Activated T-helper 1 cell treated with Interleukin-2 at 50 U/mL for 16 hours (primary cell): ENCODE measurements at places on chromosomes 16 and 17.
A peak's percentile ranks its signal among the peaks of the same experiment; 100 is the strongest.

- DNase-seq, result peak; percentile 27
Observed at GRCh38 chr17:48427598-48427997, 2.4 kb downstream of the SKAP1 start.

- no peak for DNase-seq
Observed at GRCh38 chr17:69050999-69051775, 9.5 kb downstream of the ABCA9 start.

DNA sequence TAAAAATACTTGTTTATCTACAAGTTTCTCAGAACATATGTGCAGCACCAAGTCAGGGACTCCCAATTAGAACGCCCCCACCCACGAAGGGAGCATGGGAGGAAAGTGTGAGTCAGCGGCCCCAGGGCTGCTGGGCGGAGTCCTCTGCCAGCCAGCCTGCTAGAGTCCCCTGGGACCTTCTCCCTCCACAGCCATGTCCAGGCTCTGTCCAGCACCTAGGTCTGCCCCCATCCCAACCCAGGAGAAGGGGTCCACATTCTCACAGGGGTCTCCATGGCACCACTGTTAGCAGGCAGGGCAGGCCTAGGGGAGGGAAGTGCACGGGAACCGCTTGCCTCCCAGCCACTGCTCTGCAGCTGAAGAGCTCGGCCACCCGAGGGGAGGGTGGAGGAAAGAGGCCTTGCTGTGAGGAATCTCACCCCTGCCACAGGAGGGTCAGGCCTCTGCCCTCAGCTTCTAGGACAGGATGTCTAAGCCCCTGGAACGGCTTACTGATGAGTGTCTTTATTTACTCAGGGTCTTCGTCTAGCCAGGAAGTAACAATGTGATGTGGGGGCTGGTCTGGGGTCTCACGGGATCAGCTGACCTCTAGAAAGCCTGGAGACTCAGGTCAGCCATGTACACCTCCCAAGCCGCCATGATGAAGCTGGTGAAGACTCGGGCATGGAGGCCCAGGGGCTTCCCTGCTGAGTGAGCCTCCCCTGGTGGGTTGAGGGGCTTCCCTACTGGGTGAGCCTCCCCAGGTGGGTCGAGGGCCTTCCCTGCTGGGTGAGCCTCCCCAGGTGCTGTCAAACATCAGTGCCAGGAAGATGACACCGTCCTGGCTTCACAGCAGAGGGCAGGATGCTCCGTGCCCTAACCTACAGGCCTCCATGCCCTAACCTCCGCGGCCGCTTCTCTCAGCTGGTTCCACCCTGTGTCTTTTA is 190.3 kb downstream of the RBFOX3 start:
- no peak for DNase-seq

GRCh38 chr17:67478401-67479041 is 101.4 kb downstream of the PITPNC1 start:
- no peak for DNase-seq

- no peak for DNase-seq
Observed at GRCh38 chr16:20049831-20050230, 23.9 kb downstream of the GPR139 start.

- DNase-seq, result no peak
Observed at GRCh38 chr17:75901727-75902126, 3.0 kb downstream of the MRPL38 start.

GRCh38 chr17:7392696-7393612 is 1.4 kb downstream of the PLSCR3 start:
- no peak for DNase-seq

DNA sequence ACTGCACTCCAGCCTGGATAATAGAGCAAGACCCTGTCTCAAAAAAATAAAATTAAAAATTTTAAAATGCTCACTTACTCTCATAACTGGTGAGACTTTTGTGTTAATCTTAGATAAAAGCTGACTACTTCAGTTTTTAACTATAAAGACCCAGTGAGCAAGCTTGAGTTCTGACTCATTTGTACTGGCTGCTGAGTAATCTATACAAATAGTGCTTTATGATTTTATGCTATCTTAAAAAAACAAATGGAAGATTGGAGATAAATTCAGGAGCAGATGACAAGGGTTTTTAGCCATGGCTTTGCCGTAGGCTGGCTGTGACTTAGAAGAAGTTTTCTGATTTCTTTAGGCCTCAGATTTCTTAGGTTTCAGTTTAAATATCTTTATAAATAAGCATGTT is 30.5 kb downstream of the SNTB2 start:
- no peak for DNase-seq

DNA sequence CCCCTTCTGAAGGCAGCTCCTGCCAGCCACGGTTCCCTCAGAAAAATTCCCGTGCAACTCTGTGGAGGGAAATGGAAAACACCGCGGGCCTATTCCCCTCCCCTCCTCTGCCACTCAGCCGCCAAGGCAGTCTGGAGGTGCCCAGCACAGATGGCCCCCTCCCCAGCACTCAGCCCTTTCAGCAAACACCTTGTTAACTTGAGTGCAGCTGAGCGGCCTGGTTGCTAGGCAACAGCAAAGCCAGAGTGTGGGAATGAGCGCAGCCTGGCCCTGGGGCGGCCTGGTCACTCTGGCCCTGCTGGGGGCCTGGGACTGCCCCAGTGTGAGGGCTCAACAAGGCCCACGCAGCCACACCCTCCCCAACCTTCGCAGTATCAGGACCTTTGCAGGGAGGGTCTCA is 32.8 kb downstream of the CACNA1G start:
- DNase-seq, result no peak
